Activated CD8-positive, alpha-beta memory T cell treated with anti-CD3 and anti-CD28 coated beads for 1 hour (primary cell): ENCODE measurements at places on chromosomes 5 and 9.

GRCh38 chr9:2192356-2192979 lies 177.3 kb downstream of the SMARCA2 start:
- no peak for DNase-seq

DNA sequence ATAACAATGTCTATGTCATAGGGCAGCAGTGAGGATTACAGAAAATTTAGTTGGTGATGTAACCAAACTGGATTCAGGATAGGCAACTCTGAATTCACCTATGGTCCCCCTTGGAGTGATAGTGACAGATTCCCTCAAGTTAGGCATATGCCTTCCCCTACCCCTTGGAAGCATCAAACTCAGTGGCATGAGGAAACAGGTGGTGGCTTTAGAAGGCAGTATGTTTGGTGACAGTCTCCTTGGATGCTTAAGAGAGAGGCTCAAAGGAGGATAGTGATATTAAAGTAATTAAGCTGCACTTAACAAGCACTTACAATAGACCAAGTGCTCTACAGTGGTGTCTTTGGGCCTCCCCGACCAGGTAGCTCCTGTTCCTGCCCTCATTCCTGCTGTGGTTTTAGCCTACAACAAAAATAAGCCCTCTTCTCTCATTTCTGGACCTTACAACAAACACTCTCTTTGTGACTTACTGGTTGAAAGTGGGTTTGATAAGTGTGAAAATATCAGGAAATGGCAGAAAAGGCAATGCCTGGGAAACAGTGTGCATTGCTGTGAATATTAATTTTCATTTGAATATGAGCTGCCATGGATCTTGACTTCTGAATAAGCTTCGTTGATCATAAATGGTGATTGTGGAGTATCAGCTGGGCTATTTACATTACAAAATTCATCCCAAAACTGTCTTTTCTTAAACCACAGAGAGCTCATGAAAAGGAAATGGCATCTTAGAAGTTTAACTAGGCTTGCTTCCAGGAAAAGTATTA lies 29.2 kb downstream of the NR4A3 start:
- DNase-seq: no peak

DNA sequence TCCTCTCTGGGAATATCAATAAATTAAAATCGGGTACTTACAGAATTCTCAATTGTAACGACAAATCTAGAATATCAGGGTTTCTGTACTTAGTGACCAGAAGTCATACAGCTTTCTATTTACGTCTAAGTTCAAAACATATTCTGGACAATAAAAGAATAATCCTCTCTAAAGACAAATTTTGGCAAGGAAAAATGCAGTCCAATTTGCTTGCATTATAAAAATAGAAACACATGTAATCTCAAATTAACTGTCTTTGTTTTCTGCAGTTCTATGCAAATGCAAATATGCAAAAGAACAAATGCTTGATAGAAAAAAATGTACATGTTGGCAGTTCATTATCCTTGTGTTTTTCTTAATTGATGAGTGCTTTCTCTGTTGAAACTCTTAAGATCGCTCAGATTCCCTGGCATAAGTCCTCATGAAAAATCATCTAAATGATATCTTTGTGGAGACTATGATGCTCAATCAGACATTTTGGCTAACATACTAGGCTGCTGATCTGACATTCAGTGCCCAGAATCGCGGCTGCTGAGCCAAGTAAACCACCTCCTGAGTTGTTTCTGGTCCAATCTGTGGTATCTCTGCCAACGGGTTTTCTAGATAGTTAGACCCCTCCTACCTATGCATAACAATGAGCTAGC lies 990.1 kb upstream of the C9orf72 start:
- no peak for DNase-seq

- no peak for DNase-seq
Measured at GRCh38 chr9:110125207-110125751, 82.7 kb downstream of the C9orf152 start.

DNA sequence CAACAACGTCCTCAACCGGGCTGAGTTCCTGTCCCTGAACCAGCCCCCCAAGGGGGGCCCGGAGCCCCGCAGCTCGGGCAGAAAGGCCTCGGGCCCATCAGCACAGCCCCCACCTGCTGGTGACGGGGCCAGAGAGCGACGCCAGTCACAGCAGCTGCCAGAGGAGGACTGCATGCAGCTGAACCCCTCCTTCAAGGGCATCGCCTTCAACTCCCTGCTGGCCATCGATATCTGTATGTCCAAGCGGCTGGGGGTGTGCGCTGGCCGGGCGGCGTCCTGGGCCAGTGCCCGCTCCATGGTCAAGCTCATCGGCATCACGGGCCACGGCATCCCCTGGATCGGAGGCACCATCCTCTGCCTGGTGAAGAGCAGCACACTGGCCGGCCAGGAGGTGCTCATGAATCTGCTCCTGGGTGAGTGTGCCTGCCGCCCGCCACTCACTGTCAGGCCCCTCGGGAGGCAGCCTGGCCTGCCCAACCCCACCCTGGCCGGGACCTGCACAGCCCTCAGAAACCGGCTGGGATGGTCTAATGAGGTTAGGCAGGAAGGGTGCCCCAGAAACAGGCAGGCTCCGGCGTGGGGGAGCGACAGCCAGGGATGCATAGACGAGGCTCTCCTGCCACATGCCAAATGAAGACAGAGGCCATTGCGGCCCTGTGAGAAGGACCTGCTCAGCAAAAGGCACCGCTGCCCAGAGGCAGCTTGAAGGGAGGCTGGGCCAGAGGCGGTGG lies 678 bp downstream of the PLPP7 start:
- DNase-seq: no peak

- DNase-seq: no peak
Measured at GRCh38 chr9:38226491-38226951, 157.5 kb upstream of the SHB start.

DNA sequence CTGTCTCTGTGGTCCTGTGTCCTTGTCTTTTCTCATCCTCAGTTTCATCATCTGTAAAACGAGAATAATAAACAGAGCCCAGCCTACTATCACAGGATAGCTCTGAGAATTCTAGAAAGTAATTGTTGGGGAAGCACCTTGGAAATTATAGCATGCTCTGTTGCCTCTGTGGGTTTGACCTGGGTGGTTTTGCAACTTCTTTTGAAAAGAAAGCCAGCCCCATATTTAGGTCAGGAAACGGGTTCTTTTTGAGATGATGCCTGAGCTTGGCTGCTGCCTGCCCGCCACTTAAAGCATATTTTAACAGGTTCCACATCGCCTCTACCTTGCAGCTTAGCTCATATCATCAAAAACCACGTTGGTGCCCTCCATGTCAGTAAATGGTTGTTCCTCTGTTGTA lies 111.1 kb downstream of the TLR4 start:
- no peak for DNase-seq

DNA sequence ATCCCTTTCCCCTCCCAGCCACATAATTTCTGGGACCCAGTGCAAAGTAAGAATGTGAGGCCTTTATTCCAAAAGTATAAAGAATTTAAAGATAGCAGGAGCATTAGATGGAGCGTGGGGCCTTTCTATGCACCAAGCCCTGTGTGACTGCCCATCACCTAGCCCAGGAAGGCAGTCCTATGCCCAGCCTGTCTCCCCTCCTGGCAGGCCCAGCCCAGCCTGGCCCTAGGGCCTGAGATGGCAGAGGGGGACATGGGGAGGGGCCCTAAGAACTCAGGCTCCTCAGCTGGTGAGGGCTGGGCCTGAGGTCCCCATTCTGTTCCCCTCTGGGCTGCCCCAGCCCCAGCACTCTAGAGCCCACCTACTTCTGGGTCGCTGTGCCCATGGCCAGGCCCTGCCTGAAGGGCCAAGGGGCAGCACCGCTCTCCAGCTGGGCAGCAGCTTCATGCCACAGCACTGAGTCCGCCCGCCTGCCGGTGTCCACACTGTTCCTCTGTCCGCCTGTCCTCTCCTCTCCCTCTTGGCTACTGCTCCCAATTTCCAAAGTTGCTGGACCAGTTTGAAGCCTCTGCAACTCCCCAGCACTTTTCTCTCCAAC lies 995 bp upstream of the SLC23A1 start:
- DNase-seq: no peak

GRCh38 chr9:89710697-89711096 lies 105.9 kb downstream of the GADD45G start:
- no peak for DNase-seq

DNA sequence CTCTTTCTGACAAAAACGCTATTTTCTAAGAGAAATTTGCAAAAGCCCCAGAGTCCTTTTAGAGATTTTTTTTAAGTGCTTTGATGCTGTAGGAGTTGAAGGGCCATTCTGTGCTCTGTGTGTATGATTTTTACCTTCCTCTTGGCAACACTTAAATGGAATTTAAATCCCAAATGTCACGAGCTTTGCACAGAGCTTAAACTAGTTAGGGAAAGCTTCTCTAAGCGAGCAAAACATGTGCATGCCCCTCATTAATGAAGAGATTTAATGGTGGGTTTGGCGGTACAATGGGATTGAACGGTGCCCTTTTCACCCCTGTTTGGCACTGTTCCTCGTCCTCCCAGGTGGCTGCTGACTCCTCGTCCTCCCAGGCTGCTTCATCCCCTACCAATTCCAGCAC lies 220.7 kb downstream of the DRD1 start:
- no peak for DNase-seq

GRCh38 chr5:135491038-135491551 lies 38.9 kb upstream of the TIFAB start:
- no peak for DNase-seq

- no peak for DNase-seq
Measured at GRCh38 chr5:151005950-151006576, 14.3 kb upstream of the GPX3 start.

DNA sequence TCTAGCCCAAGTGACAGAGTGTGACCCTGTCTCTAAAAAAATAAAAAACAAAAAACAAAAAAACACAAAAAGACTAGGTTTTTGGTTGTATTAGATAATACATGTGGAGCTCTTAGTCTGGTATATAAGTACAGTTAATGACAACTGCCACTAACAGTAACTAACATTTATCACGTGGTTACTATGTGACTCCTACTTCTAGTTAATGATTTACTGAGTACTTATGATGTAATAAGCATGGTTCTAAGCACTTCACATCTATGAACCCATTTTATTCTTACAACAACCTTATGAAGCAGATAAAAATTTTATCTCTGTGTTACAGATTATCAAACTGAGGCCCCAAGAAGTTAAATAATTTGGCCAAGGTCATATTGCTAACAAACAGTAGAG lies 6.1 kb upstream of the TMEFF1 start:
- no peak for DNase-seq

- DNase-seq: no peak
Measured at GRCh38 chr5:148875205-148875875, 48.9 kb downstream of the ADRB2 start.

- DNase-seq: no peak
Measured at GRCh38 chr9:88684845-88685244, 149.9 kb downstream of the NXNL2 start.

DNA sequence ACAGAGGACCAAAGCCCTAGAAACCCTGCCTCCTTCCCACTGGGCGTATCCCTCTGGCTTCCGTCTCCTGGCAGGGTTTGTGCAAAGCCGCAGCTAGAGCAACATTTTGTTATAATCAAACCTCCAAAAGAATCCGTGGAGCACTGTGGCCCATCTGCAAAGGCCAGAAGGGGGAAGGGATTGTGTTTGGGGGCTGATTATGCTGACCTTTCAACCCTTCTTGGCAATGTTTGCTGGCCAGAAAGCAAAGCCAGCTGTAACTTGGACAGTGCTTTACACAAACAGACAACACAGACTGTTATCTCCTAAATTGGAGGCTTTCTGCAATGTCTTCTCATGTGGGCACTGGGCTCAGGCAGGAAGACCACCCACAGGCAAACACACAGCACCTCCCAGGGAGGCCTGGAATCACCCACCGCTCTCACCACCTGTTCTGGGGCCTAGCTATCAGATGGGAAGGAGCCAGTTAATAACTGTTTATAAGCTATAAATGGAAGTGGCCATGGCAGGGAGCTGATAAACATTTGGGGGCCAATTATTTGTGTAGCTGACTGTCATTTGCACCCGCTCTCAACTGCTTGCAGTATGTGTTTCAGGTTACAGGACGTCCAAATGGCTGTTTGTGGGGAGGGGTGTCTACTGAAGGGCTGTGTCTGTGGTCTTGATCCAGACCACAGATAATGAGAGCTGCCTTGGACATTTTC lies 121.6 kb upstream of the ERCC6L2 start:
- DNase-seq: no peak

- DNase-seq: no peak
Measured at GRCh38 chr9:116913536-116913935, 226.4 kb downstream of the TRIM32 start.

DNA sequence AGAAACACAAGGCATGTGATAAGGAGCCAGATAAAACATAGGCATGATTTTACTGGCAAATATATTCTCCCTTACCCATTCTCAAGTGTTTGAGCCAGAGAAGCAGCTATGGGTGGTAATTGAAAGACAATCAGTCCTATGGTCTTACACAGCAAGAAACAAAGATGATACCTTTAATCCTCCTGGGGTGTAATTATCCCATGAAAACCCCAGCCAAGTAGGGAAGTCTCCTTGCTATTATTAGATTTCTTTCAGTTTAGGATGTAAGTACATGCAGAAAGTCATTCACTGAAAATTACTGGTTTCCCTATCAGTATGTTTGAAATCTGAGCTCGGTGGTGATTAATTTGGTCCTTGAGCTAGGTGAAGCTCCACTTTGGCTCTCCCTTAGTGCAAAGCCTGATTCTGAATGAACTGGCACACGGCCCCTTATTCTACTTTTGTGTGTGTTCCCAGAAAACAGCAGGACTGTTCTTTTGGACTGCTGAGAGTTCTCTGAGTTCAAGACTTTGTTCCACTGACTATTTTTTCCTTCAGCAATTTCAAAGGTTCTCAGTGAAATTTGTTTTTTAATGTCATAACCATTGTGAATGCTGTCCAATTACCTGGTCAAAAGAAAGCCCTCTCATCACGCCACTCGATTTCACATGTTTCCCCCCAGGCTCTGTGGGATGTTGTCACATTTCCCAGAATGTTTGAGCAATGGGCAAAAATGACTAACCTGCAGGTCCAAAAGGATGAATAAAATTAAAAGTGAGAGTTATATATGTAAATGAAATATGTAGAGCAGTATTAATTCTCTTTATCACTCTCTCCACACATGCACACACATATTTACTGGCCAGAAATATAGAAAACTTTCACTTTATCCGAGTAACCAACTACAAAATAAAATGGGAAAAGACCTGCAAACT lies 343.0 kb downstream of the RAB3C start:
- no peak for DNase-seq

GRCh38 chr5:165393839-165394238 lies 1888.4 kb downstream of the MAT2B start:
- no peak for DNase-seq

DNA sequence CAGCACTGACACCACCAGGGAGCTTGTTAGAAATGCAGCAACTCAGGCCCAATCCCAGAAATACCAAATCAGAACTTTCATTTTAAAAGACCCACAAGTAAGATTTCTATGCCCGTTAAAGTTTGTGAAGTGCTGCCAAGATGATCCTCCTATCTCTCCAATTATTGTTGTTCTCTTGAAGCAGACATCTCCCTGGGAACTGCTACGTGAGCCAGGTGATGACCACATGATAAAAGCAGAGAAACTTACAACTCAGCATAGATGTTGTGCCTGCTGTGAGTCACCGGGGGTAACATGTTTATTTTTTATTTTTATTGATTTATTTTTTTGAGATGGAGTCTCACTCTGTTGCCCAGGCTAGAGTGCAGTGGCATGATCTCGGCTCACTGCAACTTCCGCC lies 34.4 kb downstream of the GCNT4 start:
- DNase-seq: no peak
